Renal cortex interstitium (tissue), 15 donors: ENCODE measurements at places on chromosomes 13 and 19.

- DNase-seq = no peak
Measured at GRCh38 chr19:963486-963951, 20.6 kb upstream of the WDR18 start.

- no peak for DNase-seq
Measured at GRCh38 chr19:5393088-5393487, 52.5 kb upstream of the PTPRS start.

- no peak for DNase-seq
Measured at GRCh38 chr13:20073775-20074174, 87.1 kb downstream of the GJA3 start.

- no peak for DNase-seq
Measured at GRCh38 chr19:6821639-6822310, 49.3 kb downstream of the VAV1 start.

DNA sequence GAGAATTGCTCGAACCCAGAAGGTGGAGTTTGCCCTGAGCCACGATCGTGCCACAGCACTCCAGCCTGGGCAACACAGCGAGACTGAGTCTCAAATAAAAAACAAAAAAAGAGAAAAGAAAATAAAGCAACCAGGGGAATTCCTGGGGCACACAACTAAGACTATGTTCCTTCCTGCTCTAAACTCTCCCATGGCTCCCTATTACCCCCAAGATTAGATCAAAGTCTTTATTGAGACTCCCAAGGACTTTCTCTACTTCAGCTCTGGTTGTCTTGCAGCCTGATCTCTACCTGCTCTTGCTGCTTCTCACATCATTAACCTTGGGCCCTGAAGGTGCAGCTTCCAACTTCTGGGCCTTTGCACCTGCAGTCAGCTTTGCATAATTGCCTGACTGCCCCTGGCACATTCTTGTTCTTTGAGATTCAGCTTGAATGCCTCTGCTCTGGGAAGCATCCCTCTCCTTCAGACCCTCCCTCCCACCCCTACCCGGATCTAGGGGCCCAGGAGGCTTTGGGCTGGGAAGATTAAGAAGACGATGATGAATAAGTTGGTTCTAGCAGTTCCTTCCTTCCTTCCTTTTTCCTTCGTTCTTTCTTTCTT is 16.8 kb upstream of the CERS4 start:
- DNase-seq = no peak

DNA sequence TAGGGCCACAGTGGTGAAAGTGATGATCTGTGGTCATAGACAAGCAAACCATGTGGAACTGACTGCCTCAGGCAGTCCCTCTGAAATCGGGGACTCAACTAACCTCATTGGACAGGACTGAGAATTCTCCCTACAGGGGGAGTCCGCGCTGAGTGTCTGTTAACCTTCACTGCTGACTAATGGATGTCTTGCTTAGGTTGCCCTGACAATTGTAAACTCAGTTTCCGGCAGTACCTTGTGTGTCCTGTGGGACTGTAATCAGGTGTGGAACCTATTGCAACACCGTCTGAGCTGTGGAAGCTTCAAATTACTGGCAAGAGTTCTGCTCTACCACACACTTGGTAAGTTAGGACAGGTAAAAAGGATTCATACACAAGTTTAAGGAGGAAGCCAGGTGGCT is 21.8 kb downstream of the ZNF77 start:
- DNase-seq = no peak

DNA sequence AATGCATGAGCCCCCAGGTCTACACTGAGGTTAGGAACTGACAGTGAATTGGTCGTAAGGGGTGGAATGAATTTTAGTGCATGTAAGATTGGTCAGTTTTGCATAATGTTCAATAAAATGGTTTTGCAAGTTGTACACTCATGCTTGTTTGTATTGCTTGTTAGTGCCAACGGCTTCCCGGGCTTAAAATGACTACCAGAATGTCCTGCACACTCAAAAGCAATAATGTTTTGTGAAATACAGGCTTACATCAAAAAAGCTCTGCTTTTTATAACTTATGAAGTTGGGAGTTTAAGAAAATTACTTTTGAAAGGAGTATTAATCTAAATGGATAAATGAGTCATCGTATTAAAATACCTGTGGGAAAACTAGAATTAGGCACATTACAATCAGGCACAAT is 112.9 kb downstream of the GPC6 start:
- DNase-seq = no peak
